Hepatocyte (in vitro differentiated cells): ENCODE measurements at places on chromosomes 13 and 19. TPM values are rescaled to one million over a fixed set of nuclear protein-coding genes. Genes with fewer than 3 reads are reported as not detected.

- H3K27me3 ChIP-seq: no peaks in the 10 kb centered on the region
- DNase-seq: no peak
- no peak overlapping the region for H3K27ac ChIP-seq
- no peak overlapping the region for H3K4me3 ChIP-seq
Observed at GRCh38 chr13:99335603-99336002, 28.4 kb upstream of the GPR183 start.

GRCh38 chr19:34487651-34488051 is 6.1 kb downstream of the WTIP start:
- DNase-seq: no peak
- H3K4me1 ChIP-seq: peaks cover 4% of the 10 kb centered on the region
- no peaks in the 10 kb centered on the region for H3K36me3 ChIP-seq
- no peak overlapping the region for H3K27ac ChIP-seq
- H3K4me3 ChIP-seq: no peak overlapping the region

RFPL4A gene
- total RNA-seq: not detected in 2 replicates

GRCh38 chr19:31220540-31220939 is 128.7 kb downstream of the TSHZ3 start:
- no peak overlapping the region for H3K27ac ChIP-seq
- DNase-seq: no peak
- peaks cover 11% of the 10 kb centered on the region for H3K4me1 ChIP-seq
- H3K27me3 ChIP-seq: no peaks in the 10 kb centered on the region
- H3K36me3 ChIP-seq: no peaks in the 10 kb centered on the region
- H3K4me3 ChIP-seq: no peak overlapping the region

KL gene
- total RNA-seq: 1.6 and 1.7 TPM in 2 replicates
